Liver (tissue), 10 donors: ENCODE measurements at places on chromosomes 5 and 9. TPM values are rescaled to one million over a fixed set of nuclear protein-coding genes. Genes with fewer than 3 reads are reported as not detected.

DNA sequence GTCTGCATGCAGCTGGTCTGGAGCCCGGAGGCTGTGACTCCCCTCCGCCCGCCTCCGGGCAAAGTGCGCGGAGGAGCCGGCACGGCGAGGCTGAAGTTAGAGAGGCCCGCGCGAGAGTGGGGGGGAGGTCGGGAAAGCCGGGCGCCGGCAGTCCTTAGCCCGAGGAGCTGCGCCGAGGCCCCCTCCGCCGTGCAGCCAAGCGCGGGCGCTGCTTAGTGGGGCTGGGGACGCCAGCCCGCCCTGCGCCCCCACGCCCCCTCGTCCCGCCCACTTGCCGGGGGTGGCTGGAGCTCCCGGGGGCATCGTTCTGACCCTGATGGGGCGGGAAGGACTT, 403 bp downstream of the NINJ1 start:
- H3K36me3 ChIP-seq, result no peaks in the 10 kb centered on the region
- no peaks in the 10 kb centered on the region for H3K27me3 ChIP-seq
- peaks cover 35% of the 10 kb centered on the region for H3K4me1 ChIP-seq
- DNase-seq, result peak; percentile 68
- H3K4me3 ChIP-seq, result peak overlapping the region; percentile 68
- H3K27ac ChIP-seq, result peak overlapping the region; percentile 95

- H3K4me1 ChIP-seq, result no peaks in the 10 kb centered on the region
- H3K4me3 ChIP-seq, result no peak overlapping the region
- H3K27me3 ChIP-seq, result no peaks in the 10 kb centered on the region
- no peak overlapping the region for H3K27ac ChIP-seq
These were observed 26.2 kb upstream of the GPR151 start for GRCh38 chr5:146541958-146542849.

The SLC1A3 gene
- 3.3 TPM for total RNA-seq

The CDHR2 gene
- 21.8 TPM for total RNA-seq

The SPATA9 gene
- total RNA-seq, result not detected

DNA sequence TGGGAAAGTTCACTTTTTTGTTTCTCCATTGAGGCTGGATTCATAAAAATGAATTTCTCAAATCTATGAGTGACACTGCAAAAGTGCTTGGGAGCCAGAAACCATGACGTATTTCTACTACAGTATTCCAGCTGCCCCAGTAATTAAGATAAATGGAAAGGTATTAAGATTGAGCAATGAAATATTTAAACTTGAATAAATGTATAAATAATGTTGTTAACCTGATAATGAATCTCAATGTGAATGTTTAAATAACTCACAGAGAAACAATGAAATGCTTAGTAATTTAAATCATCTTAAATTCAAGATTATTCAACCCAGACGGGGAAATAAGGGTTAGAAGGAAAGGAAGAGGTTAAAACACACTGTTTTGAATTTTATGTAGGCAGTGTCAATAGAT, 11.2 kb upstream of the SRP19 start:
- no peak overlapping the region for H3K27ac ChIP-seq
- H3K4me3 ChIP-seq, result no peak overlapping the region
- no peak for DNase-seq
- H3K27me3 ChIP-seq, result no peaks in the 10 kb centered on the region
- H3K4me1 ChIP-seq, result peaks cover 6% of the 10 kb centered on the region

DNA sequence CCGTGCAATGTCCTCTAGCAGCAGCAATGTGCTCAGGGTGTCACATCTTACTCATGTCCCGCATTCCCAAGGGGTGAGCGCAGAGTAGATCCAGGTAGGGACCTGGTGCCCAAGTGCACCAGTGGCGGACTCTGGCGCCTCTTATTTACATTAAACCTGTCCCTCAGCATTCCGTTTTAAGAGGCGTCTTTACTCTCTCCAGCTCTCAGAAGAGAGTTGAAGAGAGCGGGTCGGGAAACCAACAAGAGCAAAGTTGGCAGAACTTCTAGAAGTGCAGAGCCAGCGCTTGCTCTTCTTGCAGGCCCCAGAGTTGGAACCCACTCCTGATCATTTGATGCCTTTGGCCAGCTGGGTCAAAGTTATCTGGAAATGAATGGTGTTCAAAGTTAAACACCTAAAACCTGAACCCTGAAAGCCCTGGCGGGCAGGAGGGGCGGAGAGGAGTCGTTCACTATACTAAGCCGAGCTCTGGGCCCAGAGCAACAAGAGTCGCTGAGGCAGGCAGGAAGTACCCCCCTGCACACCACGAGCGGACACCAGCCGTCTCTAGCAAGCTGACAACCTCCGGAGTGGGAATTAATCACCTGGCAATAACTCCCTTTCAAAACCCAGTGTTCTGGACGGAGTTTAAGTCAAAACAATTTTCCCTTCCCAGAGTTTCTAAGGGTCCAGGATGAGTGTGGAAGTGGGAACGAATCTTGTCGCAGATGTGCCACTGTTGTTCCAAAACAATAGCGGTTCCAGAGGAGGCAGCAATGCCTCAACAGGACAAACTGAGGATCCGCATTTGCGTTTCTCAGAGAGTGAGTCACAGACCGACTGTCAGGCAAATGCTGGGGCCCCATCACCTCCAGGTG, 122.8 kb downstream of the TMEM161B start:
- no peaks in the 10 kb centered on the region for H3K27me3 ChIP-seq
- peaks cover 34% of the 10 kb centered on the region for H3K4me1 ChIP-seq
- no peak overlapping the region for H3K4me3 ChIP-seq
- no peaks in the 10 kb centered on the region for H3K36me3 ChIP-seq

The FOXI1 gene
- total RNA-seq, result not detected

GRCh38 chr9:33044677-33045282, 19.7 kb downstream of the DNAJA1 start:
- H3K4me3 ChIP-seq, result peak overlapping the region; percentile 65
- H3K27ac ChIP-seq, result peak overlapping the region; percentile 81
- no peaks in the 10 kb centered on the region for H3K27me3 ChIP-seq
- H3K4me1 ChIP-seq, result peaks cover 5% of the 10 kb centered on the region

The CCL28 gene
- total RNA-seq, result 0.37 TPM

The PCAT7 gene
- total RNA-seq, result 0.67 TPM

The EIF4E1B gene
- total RNA-seq, result not detected

The C5orf52 gene
- not detected for total RNA-seq
